ENCODE measurements at places on chromosomes 2 and 18.

- no peaks in the 10 kb centered on the region for H3K27me3 ChIP-seq
- no peak for DNase-seq
- no peaks in the 10 kb centered on the region for H3K4me1 ChIP-seq
- no peak overlapping the region for H3K4me3 ChIP-seq
These were observed 139.3 kb upstream of the DOK6 start for GRCh38 chr18:69261406-69261805.

GRCh38 chr2:144379851-144380311 lies 140.0 kb downstream of the ZEB2 start:
- H3K36me3 ChIP-seq = no peaks in the 10 kb centered on the region
- H3K4me3 ChIP-seq = no peak overlapping the region
- no peaks in the 10 kb centered on the region for H3K27me3 ChIP-seq

- peaks cover 27% of the 10 kb centered on the region for H3K4me1 ChIP-seq
- H3K36me3 ChIP-seq = no peaks in the 10 kb centered on the region
- DNase-seq = no peak
These were observed 10.0 kb downstream of the GALNT5 start for GRCh38 chr2:157267476-157267875.

GRCh38 chr2:18520451-18521425 lies 39.7 kb downstream of the RDH14 start:
- DNase-seq = peak; percentile 85
- no peak overlapping the region for H3K27ac ChIP-seq
- no peak overlapping the region for H3K4me3 ChIP-seq
- peaks cover 10% of the 10 kb centered on the region for H3K4me1 ChIP-seq

DNA sequence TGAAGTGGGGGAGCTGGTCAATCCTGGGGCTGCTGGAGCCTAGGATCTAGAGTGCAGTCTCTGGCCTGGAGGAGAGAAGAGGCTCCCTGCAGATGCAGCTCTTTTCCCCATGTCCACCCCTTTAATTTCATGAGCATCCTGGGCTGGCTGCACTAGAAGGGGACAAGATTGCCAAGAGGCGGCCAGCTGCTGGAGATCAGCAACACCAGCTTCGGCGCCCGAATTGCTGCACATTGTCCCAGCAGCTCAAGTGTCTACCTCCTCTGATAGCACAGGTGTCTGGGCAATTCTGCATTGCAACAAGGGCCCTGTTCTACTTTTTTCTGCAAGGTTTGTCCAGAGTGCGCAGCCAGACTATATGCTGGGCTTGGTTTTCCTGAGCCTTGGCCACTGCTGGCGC lies 125.7 kb downstream of the AGAP1 start:
- no peak for DNase-seq
- H3K4me1 ChIP-seq = peaks cover 26% of the 10 kb centered on the region
- H3K27ac ChIP-seq = no peak overlapping the region
- no peaks in the 10 kb centered on the region for H3K27me3 ChIP-seq
- H3K36me3 ChIP-seq = peaks cover 10% of the 10 kb centered on the region
- no peak overlapping the region for H3K4me3 ChIP-seq

- peaks cover 5% of the 10 kb centered on the region for H3K36me3 ChIP-seq
- H3K4me3 ChIP-seq = no peak overlapping the region
- H3K4me1 ChIP-seq = peaks cover 42% of the 10 kb centered on the region
These were observed 10.4 kb downstream of the FOXI3 start for GRCh38 chr2:88442061-88442460.

DNA sequence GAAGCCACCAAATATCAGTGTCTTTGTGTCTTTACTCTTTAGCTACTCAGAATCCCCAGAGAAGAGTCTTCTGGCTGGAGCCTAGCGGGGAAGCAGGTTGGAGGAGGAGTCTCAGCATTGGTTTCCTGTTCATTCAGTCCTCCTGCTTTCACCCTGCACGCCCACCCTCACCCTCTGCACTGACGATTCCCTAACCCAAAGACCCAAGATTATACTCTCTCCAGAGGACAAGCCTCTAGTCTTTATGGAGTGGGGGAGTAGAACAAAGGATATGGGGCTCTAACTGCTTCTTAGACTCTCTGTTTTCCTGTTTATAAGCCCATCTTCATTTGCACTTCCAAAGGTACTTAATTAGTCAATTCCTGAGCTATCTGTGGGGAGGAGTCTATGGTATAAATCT lies 338.8 kb downstream of the AGPS start:
- H3K27ac ChIP-seq = no peak overlapping the region
- no peaks in the 10 kb centered on the region for H3K36me3 ChIP-seq
- peak; percentile 58 for DNase-seq
- no peak overlapping the region for H3K4me3 ChIP-seq
- H3K4me1 ChIP-seq = peaks cover 12% of the 10 kb centered on the region

DNA sequence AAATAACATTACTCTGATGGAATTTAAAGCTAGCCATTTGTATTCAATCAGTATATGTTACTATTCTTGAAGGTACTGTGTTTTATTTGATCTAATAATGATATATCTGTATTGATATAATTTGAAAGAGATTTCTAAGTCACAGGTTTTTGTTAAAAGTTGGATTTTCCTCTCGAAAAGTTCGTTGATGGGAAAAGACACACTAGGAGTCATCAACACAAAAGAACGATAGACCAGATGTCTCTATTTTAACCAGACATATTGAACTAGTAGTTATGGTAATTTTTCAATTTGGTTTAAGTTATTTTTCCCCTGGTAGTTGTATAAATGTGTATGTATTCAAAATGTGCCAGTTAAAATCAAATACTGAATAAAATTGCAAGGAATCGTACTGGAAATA lies 2.5 kb downstream of the ASXL3 start:
- peaks cover 40% of the 10 kb centered on the region for H3K4me1 ChIP-seq
- H3K4me3 ChIP-seq = no peak overlapping the region
- peaks cover 21% of the 10 kb centered on the region for H3K27me3 ChIP-seq
- H3K27ac ChIP-seq = no peak overlapping the region
- DNase-seq = no peak

GRCh38 chr2:150426315-150426714 lies 61.2 kb downstream of the RND3 start:
- H3K27me3 ChIP-seq = no peaks in the 10 kb centered on the region
- peaks cover 45% of the 10 kb centered on the region for H3K4me1 ChIP-seq
- no peak overlapping the region for H3K4me3 ChIP-seq
- H3K27ac ChIP-seq = no peak overlapping the region

GRCh38 chr2:189153619-189154018 lies 25.9 kb downstream of the COL5A2 start:
- H3K27ac ChIP-seq = no peak overlapping the region
- peaks cover 4% of the 10 kb centered on the region for H3K4me1 ChIP-seq
- DNase-seq = no peak
- H3K4me3 ChIP-seq = no peak overlapping the region

GRCh38 chr2:134917360-134917865 lies 1.2 kb upstream of the CCNT2 start:
- DNase-seq = no peak
- peaks cover 24% of the 10 kb centered on the region for H3K4me1 ChIP-seq
- H3K27ac ChIP-seq = peak overlapping the region; percentile 100
- peak overlapping the region; percentile 99 for H3K4me3 ChIP-seq
- H3K36me3 ChIP-seq = peaks cover 16% of the 10 kb centered on the region

- no peak for DNase-seq
- peaks cover 8% of the 10 kb centered on the region for H3K27me3 ChIP-seq
- H3K36me3 ChIP-seq = no peaks in the 10 kb centered on the region
- no peaks in the 10 kb centered on the region for H3K4me1 ChIP-seq
These were observed 33.7 kb downstream of the UNC80 start for GRCh38 chr2:209805351-209805750.

- H3K27ac ChIP-seq = no peak overlapping the region
- H3K36me3 ChIP-seq = no peaks in the 10 kb centered on the region
- H3K4me1 ChIP-seq = peaks cover 12% of the 10 kb centered on the region
These were observed 57.3 kb downstream of the CCDC74A start for GRCh38 chr2:131584940-131585339.

DNA sequence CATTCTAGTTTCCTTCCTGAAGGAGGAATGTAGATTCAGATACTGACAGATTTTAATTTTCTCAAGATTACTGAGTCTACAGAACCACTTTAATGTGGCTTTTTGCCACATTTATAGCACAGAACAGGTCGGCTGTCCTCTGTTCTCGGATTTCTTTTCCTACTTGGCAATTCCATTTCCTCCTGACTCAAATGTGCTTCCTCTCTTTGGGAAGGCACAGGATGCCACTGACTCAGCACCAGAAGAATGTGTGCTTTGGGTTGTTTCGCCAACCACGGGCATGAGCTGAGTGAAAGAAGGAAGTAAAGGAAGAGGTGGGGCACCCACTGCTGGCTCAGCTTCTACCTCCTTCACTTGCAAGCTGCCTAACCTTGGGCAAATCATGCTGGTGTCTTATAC lies 970.6 kb upstream of the ACVR2A start:
- H3K27me3 ChIP-seq = no peaks in the 10 kb centered on the region
- H3K4me1 ChIP-seq = no peaks in the 10 kb centered on the region
- no peaks in the 10 kb centered on the region for H3K36me3 ChIP-seq
- no peak overlapping the region for H3K27ac ChIP-seq
- no peak for DNase-seq

DNA sequence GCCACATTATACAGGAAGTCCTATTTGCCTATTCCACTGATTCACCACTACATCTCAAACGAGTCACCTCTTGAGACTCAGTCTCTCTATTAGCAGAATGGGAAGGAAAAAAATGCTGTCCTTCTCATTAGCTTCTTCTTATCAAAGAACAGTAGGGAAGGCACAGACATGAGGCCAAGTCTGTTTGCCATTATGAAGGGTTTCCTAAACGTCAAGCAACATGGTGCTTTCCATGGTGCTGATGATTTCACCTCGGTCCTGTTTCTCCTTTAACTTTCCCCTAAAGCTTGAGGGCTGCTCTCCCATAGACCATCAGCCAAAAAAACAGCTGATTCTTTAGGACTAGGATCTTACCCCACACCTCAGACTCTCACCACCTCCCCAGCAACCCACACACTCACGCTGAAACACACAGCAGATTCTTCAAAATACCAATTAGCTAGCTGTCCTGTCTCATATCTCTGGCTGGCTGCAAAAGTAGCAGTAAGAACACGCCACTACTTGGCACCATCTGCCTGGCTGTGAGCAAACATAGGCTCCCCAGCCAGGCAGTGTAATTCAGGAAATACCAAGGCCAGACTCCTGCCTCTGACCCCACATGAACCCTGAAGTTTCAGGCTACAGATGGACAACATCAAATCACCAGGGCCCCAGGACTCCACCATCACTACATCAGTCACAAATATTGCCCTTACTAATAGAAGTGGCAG lies 30.5 kb downstream of the GALNT14 start:
- H3K27ac ChIP-seq = no peak overlapping the region
- peaks cover 6% of the 10 kb centered on the region for H3K27me3 ChIP-seq
- no peak overlapping the region for H3K4me3 ChIP-seq
- no peaks in the 10 kb centered on the region for H3K36me3 ChIP-seq
- DNase-seq = no peak
- no peaks in the 10 kb centered on the region for H3K4me1 ChIP-seq

- no peak overlapping the region for H3K27ac ChIP-seq
- DNase-seq = no peak
- no peak overlapping the region for H3K4me3 ChIP-seq
- peaks cover 27% of the 10 kb centered on the region for H3K4me1 ChIP-seq
- H3K36me3 ChIP-seq = no peaks in the 10 kb centered on the region
- no peaks in the 10 kb centered on the region for H3K27me3 ChIP-seq
These were observed 6.0 kb upstream of the DTNA start for GRCh38 chr18:34704074-34704473.

DNA sequence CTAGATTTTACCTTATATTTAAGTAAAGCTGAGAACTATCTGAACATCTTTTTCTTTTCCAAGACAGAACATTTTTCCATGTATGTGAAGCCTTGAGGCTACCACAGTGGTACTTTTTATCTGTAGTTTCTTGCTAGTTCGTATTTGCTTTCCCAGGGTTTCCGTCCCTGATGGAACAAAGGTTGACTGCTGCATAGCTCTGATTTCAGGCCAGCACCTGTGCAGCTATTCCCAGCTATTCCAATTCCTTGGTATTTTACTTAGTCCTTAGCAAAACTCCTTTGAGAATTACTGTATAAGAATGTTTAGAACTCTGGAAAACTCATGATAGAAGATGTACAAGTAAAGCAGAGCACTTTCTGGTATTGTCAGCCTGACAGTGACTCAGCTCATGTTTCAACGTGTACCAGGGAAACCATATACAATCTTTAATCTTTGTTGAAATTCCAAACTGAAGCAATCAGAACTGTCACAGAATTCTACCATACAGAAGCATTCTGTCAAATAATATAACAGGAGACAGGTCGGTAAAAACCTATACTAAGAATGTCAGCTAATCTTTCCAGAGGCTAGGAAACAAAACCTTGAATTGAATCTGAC lies 162.2 kb downstream of the PKP4 start:
- peak overlapping the region; percentile 86 for H3K27ac ChIP-seq
- DNase-seq = no peak
- peaks cover 13% of the 10 kb centered on the region for H3K36me3 ChIP-seq
- no peak overlapping the region for H3K4me3 ChIP-seq

- H3K36me3 ChIP-seq = peaks cover 5% of the 10 kb centered on the region
- no peak overlapping the region for H3K27ac ChIP-seq
- H3K27me3 ChIP-seq = peaks cover 3% of the 10 kb centered on the region
- H3K4me3 ChIP-seq = no peak overlapping the region
These were observed 258.9 kb downstream of the METTL4 start for GRCh38 chr18:2312440-2312839.

GRCh38 chr18:5588529-5588928 lies 44.7 kb upstream of the EPB41L3 start:
- H3K4me3 ChIP-seq = no peak overlapping the region
- no peaks in the 10 kb centered on the region for H3K27me3 ChIP-seq
- no peak for DNase-seq
- H3K27ac ChIP-seq = no peak overlapping the region
- peaks cover 17% of the 10 kb centered on the region for H3K4me1 ChIP-seq

- no peak overlapping the region for H3K4me3 ChIP-seq
- H3K27ac ChIP-seq = peak overlapping the region; percentile 32
- H3K27me3 ChIP-seq = no peaks in the 10 kb centered on the region
- no peak for DNase-seq
- H3K36me3 ChIP-seq = peaks cover 5% of the 10 kb centered on the region
- peaks cover 9% of the 10 kb centered on the region for H3K4me1 ChIP-seq
These were observed 46.3 kb upstream of the VIT start for GRCh38 chr2:36650031-36650829.

GRCh38 chr2:98569197-98569793 lies 39.0 kb downstream of the COA5 start:
- DNase-seq = peak; percentile 88
- no peaks in the 10 kb centered on the region for H3K27me3 ChIP-seq
- no peak overlapping the region for H3K4me3 ChIP-seq
- no peak overlapping the region for H3K27ac ChIP-seq
